ENCODE measurements at places on chromosomes 2 and 18. TPM values are rescaled to one million over a fixed set of nuclear protein-coding genes. Genes with fewer than 3 reads are reported as not detected.

Gene HOXD10
- total RNA-seq, result not detected

Gene CHRND
- total RNA-seq, result not detected

Gene POTEJ
- not detected for total RNA-seq

Gene MCM6
- 17.1 TPM for total RNA-seq

Gene TBR1
- total RNA-seq, result not detected

Gene RSAD2
- 0.40 TPM for total RNA-seq

Gene KDSR
- total RNA-seq, result 23.4 TPM

Gene AMER3
- total RNA-seq, result not detected

Gene NR4A2
- 9.4 TPM for total RNA-seq

Gene ITPRIPL1
- total RNA-seq, result 0.26 TPM

Gene TLX2
- 0.06 TPM for total RNA-seq
